ENCODE measurements at places on chromosomes 7 and 10. TPM values are rescaled to one million over a fixed set of nuclear protein-coding genes. Genes with fewer than 3 reads are reported as not detected.

DNA sequence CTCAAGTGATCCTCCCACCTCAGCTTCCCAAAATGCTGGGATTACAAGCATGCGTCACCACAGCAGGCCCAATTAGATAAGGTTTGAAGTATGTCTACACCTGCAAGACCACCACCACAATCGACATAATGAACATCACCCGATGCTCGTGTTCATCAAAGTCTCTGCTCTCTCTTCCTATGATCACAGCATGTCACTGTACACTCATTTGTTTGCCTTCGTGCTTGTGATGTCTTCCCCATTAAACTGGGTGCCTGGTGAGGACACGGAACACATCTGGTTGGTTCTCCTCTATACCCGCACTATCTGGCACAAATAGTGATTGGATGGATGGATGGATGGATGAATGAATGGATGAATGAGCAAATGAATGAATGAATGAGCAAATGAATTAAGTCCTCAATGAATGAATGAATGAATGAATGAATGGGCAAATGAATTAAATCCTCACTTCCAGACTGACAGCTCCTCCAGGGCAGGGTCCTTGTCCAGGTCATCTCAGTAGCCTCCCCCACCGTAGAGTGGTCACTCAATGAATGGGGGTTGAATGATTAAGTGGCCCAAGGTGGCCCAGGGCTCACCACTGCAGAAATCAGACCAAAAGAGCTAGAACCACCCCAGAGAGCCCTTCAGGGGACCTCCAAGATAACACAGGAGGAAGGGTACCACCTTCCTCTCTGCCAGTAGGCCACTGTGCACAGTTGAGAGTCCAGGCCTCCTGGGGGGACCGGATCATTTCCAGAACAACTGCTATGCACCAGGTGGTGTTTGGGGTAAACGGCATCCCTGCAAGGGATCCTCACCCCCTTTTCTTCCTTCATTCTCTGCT, 101.9 kb upstream of the TNRC18 start:
- H3K27me3 ChIP-seq = no peaks in the 10 kb centered on the region
- H3K4me3 ChIP-seq = peak overlapping the region; percentile 96
- DNase-seq = no peak
- peaks cover 10% of the 10 kb centered on the region for H3K4me1 ChIP-seq
- H3K27ac ChIP-seq = peak overlapping the region; percentile 100

MUC3A gene
- not detected for total RNA-seq

GPNMB gene
- 46.1 TPM for total RNA-seq

PNLIPRP2 gene
- not detected for total RNA-seq

- H3K27me3 ChIP-seq = no peaks in the 10 kb centered on the region
- H3K36me3 ChIP-seq = no peaks in the 10 kb centered on the region
- no peak for DNase-seq
These were observed 263.0 kb downstream of the BAMBI start for GRCh38 chr10:28940158-28940888.

- H3K27ac ChIP-seq = no peak overlapping the region
- no peaks in the 10 kb centered on the region for H3K36me3 ChIP-seq
- peak; percentile 86 for DNase-seq
- H3K27me3 ChIP-seq = peaks cover 98% of the 10 kb centered on the region
- no peak overlapping the region for H3K4me3 ChIP-seq
These were observed 5.2 kb upstream of the HMX2 start for GRCh38 chr10:123142701-123143161.

DNA sequence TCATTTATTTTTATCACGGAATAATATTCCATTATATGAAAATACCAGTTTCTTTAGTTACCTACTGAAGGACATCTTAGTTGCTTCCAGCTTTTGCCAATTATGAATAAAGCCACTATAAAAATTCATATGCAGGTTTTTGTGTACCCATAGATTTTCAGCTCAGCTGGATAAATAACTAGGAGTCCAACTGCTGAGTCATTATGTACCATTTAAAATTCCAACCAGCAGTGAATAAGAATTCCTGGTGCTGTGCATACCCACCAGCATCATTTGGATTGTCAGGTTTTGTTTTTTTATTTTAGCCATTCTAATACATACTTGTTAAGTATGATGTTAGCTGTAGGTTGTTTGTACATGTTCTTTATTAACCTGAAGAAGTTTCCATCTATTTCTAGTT, 14.5 kb downstream of the FAM24B start:
- DNase-seq = no peak
- no peaks in the 10 kb centered on the region for H3K27me3 ChIP-seq
- no peaks in the 10 kb centered on the region for H3K36me3 ChIP-seq

DNA sequence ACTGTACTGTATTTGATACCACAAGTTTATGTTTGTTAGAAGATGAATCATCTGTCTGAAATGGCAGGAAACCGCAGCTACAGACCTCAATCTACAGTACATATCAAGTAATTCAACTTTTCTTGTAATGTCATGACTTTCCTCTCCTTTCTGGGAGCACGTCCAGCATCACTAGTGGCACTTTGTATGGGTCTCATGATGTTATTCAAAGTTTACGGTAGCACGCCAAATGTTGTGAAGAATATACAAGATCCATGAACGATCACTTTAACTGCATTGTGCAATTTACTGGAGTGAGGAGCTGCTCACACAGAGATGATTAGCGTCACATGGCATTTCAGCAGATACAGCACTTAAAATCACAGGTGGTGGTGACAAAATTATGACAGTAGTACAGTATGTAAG, 257.8 kb upstream of the GNAI1 start:
- no peak overlapping the region for H3K4me3 ChIP-seq
- H3K27me3 ChIP-seq = no peaks in the 10 kb centered on the region
- H3K36me3 ChIP-seq = no peaks in the 10 kb centered on the region
- DNase-seq = no peak

SORCS3 gene
- total RNA-seq = 0.26 TPM

DNA sequence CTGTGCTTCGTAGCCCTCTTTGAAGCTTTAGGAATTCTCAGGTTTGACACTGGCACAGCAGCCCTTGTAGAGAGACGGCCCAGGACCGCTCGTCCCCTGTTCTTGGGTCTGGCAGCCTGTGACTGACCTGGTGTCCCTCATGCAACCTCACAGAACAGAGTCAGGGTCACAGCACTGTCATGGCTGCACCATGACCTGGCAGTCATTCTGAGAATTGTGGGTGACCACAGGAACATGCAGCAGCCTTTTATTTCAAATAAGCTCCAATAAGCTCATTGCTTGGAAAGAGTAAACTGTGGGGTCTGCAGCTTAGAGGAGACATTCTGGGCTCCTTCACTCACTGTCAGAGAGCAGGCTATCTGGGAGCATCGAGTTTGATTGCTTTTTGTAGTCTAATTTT, 42.5 kb downstream of the MYO1G start:
- no peak overlapping the region for H3K27ac ChIP-seq
- no peak for DNase-seq
- no peak overlapping the region for H3K4me3 ChIP-seq
- H3K27me3 ChIP-seq = no peaks in the 10 kb centered on the region
- H3K36me3 ChIP-seq = no peaks in the 10 kb centered on the region

DNA sequence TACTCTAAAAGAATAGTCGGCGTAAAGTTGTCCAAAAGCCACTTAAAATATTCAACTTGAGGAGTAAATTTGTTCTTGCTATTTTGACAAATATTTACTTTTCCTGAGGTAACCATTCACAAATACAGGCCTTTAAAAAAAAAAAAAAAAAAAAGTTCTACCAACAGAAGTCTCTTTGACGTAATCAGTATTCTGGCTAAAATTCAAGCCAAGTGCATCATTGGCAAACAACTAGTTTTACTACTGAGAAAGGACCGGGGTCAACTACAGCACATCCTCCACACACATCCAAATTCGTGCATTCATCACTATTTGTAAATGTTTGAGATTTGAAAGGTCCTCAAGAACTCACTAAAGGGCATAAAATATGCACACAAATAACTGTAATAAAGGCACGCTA, 2.0 kb downstream of the OAT start:
- H3K36me3 ChIP-seq = no peaks in the 10 kb centered on the region
- H3K27me3 ChIP-seq = no peaks in the 10 kb centered on the region
- H3K27ac ChIP-seq = peak overlapping the region; percentile 98

RHOBTB1 gene
- 19.5 TPM for total RNA-seq

DNA sequence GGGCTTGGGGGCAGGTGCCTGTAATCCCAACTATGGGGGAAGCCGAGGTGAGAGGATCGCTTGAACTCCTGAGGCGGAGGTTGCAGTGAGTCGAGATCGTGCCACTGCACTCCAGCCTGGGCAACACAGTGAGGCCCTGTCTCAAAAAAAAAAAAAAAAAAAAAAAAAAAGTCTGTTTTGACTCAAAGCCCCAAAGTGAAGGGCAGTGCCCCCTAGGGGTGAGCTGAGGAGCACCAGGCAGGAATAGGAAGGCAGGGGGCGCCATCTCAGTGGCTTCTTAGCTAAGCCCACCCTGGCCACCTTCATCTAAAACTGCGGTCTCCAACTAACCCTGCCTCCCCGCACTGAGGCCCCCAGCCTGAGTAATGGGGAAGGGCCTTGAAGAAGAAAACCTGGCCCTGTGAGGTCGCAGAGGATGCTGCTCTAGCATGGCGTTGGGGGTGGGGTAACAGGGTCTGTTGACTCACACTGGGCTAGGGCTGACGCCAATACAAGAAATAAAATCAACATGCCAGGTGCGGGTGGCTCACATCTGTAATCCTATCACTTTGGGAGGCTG, 9.8 kb downstream of the PODXL start:
- no peak overlapping the region for H3K4me3 ChIP-seq
- H3K4me1 ChIP-seq = peaks cover 10% of the 10 kb centered on the region
- H3K27me3 ChIP-seq = no peaks in the 10 kb centered on the region
- DNase-seq = no peak
- no peak overlapping the region for H3K27ac ChIP-seq

BHLHA15 gene
- not detected for total RNA-seq

PGAM2 gene
- total RNA-seq = not detected

GRCh38 chr7:73702665-73703064, 16.8 kb downstream of the STX1A start:
- H3K36me3 ChIP-seq = peaks cover 32% of the 10 kb centered on the region
- H3K27me3 ChIP-seq = no peaks in the 10 kb centered on the region
- no peak overlapping the region for H3K27ac ChIP-seq
- H3K4me3 ChIP-seq = no peak overlapping the region

- no peaks in the 10 kb centered on the region for H3K36me3 ChIP-seq
- no peaks in the 10 kb centered on the region for H3K4me1 ChIP-seq
- no peak for DNase-seq
- no peak overlapping the region for H3K4me3 ChIP-seq
- no peaks in the 10 kb centered on the region for H3K27me3 ChIP-seq
These were observed 597.2 kb downstream of the TYW1 start for GRCh38 chr7:67593794-67594193.

IDI2 gene
- not detected for total RNA-seq

GRCh38 chr10:35922876-35923600, 280.9 kb upstream of the FZD8 start:
- no peak overlapping the region for H3K4me3 ChIP-seq
- DNase-seq = peak; percentile 68
- no peak overlapping the region for H3K27ac ChIP-seq
- H3K27me3 ChIP-seq = no peaks in the 10 kb centered on the region
